ENCODE measurements at places on chromosomes 2 and 18.

- H3K4me3 ChIP-seq = no peak overlapping the region
- H3K27ac ChIP-seq = no peak overlapping the region
- no peaks in the 10 kb centered on the region for H3K36me3 ChIP-seq
- no peaks in the 10 kb centered on the region for H3K27me3 ChIP-seq
Observed at GRCh38 chr2:120395221-120396012, 49.5 kb downstream of the INHBB start.

- no peaks in the 10 kb centered on the region for H3K27me3 ChIP-seq
- no peak for DNase-seq
- H3K27ac ChIP-seq = no peak overlapping the region
- no peaks in the 10 kb centered on the region for H3K36me3 ChIP-seq
- no peaks in the 10 kb centered on the region for H3K4me1 ChIP-seq
Observed at GRCh38 chr2:134070281-134070741, 183.6 kb upstream of the MGAT5 start.

- H3K4me1 ChIP-seq = peaks cover 46% of the 10 kb centered on the region
- H3K27me3 ChIP-seq = no peaks in the 10 kb centered on the region
- peak; percentile 93 for DNase-seq
- H3K4me3 ChIP-seq = no peak overlapping the region
Observed at GRCh38 chr2:46847185-46847710, 68.4 kb downstream of the MCFD2 start.

DNA sequence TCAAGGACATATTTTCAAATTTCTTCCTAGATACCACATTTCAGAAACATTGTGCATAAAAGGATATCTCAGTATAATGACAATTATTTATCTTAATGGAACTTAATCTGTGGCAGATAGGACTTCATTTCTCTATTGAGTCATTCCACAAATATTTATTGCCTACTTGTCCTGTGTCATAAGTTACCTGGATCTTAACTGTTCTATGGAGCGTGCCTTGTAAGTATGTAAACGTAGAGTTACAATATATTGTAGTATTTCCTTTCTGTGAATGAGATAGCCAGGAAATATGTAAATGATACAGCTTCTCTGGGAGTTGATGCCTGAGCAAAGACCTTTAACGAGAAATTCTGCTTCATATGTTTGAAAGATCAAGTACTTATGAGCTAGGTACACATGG lies 2.5 kb downstream of the AGFG1 start:
- H3K27me3 ChIP-seq = no peaks in the 10 kb centered on the region
- DNase-seq = no peak
- no peaks in the 10 kb centered on the region for H3K4me1 ChIP-seq
- no peaks in the 10 kb centered on the region for H3K36me3 ChIP-seq

DNA sequence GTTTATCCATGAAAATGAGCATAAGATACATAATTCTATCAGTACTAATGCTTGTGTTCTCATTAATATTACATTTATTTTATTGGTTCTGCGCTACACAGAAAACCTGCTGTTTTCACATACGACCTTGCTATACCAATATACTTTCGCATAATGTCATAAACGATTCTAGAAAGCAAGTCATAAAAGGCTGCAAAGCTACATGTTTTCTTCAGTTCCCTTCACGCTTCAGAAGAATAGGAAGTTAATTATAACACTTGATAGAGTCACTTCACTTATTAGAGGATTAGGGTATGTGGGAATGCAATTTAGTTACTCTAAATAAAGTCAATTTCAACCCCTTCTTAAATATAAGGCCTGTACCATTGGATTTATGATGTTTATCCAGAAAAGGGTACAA lies 29.0 kb downstream of the PSME4 start:
- no peak overlapping the region for H3K27ac ChIP-seq
- no peak for DNase-seq
- H3K4me3 ChIP-seq = no peak overlapping the region
- H3K27me3 ChIP-seq = no peaks in the 10 kb centered on the region
- H3K36me3 ChIP-seq = no peaks in the 10 kb centered on the region

Measured in breast epithelium (tissue), 4 donors.